Myocyte (in vitro differentiated cells): ENCODE measurements at places on chromosomes 5 and 9. TPM values are rescaled to one million over a fixed set of nuclear protein-coding genes. Genes with fewer than 3 reads are reported as not detected.

IFNA21 gene
- total RNA-seq: not detected in 2 replicates

GPR150 gene
- 0.31 and 0.53 TPM in 2 replicates for total RNA-seq

SURF2 gene
- 12.6 and 12.9 TPM in 2 replicates for total RNA-seq

CCNO gene
- 2.3 and 2.6 TPM in 2 replicates for total RNA-seq

ANKRD33B gene
- 1.0 and 3.1 TPM in 2 replicates for total RNA-seq

NUDT12 gene
- 20.2 and 26.7 TPM in 2 replicates for total RNA-seq

UBE2B gene
- total RNA-seq: 13.8 and 23.7 TPM in 2 replicates

EQTN gene
- total RNA-seq: not detected in 2 replicates

NMUR2 gene
- not detected in 2 replicates for total RNA-seq

SHISAL2B gene
- not detected in 2 replicates for total RNA-seq

NFIB gene
- total RNA-seq: 8.9 and 9.1 TPM in 2 replicates

UNC13B gene
- total RNA-seq: 19.0 and 22.9 TPM in 2 replicates

IFNB1 gene
- total RNA-seq: not detected in 2 replicates

ADGRD2 gene
- total RNA-seq: not detected in 2 replicates

TOR4A gene
- 1.1 and 3.6 TPM in 2 replicates for total RNA-seq

IGFBPL1 gene
- 22.9 and 37.9 TPM in 2 replicates for total RNA-seq

CACNA1B gene
- 0.05 TPM in 1 of 2 replicates, not detected in the other for total RNA-seq

SPAAR gene
- not detected in 2 replicates for total RNA-seq

IRGM gene
- 0.16 TPM in 1 of 2 replicates, not detected in the other for total RNA-seq

MYORG gene
- total RNA-seq: 2.6 and 7.6 TPM in 2 replicates

RIMOC1 gene
- total RNA-seq: 17.1 and 23.4 TPM in 2 replicates

OBP2B gene
- total RNA-seq: not detected in 2 replicates

KIF2A gene
- total RNA-seq: 46.5 and 57.2 TPM in 2 replicates
